Activated CD4-positive, alpha-beta T cell treated with anti-CD3 and anti-CD28 coated beads for 24 hours (primary cell): ENCODE measurements at places on chromosomes 4 and X.

GRCh38 chr4:90184560-90184959 lies 57.4 kb downstream of the CCSER1 start:
- no peak for DNase-seq

GRCh38 chr4:4659871-4660651 lies 118.2 kb upstream of the STX18 start:
- no peak for DNase-seq

DNA sequence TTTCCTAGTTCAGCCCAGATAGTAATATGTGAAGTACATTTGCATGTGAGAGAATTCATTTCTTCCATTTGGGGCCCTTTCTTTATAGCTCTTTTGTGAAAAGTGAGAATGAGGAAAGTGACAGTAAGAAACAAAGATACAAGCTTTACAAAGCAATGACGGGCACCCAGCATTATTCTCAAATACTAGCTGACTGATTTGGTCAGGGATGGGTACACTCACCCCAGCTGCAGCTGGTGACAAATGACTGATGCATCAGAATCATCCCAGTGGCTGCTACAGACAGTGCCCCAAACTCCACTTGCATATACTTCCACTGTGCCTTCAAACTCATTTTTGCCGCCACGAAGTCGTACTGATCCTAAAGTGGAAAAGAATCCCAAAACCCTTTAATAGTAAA lies 14.8 kb downstream of the PRSS12 start:
- no peak for DNase-seq

DNA sequence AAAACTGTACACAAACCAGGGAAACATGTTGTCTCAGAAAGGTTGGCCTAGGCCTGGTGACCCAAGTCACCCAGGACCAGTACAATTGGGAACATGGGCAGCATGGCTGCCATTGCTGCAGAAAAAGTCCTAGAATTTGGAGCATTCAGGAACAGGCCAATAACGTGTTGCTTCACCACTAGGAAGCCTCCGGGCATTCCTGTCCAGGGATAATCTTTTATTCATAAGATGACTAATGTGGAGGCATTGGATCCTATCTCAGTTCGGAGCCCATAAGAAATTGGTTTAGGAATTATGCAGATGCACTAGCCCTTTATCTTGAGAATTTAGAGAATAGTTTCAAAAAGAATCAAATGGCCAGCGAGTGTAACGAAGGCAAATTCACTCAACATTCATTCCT lies 242.8 kb upstream of the NDST4 start:
- DNase-seq: no peak

DNA sequence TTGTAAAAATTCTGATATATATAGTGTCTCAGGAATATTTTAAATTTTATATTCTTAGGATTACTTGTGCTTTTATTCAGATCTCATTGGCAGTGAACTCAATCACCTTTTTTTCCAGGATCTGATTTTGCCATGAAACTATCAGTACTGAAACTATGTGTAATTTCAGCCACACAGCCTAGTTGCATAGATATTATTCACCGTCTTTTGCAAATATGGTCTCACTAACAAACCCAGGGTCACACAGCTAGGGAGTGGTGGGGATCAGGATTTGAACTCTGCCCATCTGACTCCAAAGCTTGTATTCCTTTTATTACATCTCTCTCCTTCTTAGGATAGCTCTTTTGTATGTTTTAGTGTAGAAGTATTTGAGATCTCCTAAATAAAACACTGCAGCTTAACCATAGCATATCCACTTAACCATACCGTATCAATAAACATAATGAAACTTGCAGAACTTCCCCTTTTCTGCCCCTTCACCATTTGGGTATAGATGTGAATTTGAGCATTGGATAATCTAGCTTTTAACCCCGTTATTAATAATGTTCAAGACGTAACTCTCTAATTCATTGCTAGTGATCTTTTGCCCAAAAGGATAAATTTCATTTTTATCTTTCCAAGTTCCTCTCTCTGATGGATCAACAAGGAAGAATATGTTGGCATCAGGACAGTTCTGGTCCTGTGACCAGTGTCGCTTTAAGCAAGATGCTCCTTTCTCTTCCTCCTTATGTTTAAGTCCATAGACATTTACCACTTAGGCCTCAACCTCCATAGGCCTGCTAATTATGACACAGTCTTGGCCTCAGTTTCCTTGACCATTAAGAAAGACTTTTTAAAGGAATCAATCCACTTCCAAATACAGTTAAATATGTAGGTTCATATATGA lies 74.6 kb downstream of the RAPGEF2 start:
- DNase-seq: no peak

DNA sequence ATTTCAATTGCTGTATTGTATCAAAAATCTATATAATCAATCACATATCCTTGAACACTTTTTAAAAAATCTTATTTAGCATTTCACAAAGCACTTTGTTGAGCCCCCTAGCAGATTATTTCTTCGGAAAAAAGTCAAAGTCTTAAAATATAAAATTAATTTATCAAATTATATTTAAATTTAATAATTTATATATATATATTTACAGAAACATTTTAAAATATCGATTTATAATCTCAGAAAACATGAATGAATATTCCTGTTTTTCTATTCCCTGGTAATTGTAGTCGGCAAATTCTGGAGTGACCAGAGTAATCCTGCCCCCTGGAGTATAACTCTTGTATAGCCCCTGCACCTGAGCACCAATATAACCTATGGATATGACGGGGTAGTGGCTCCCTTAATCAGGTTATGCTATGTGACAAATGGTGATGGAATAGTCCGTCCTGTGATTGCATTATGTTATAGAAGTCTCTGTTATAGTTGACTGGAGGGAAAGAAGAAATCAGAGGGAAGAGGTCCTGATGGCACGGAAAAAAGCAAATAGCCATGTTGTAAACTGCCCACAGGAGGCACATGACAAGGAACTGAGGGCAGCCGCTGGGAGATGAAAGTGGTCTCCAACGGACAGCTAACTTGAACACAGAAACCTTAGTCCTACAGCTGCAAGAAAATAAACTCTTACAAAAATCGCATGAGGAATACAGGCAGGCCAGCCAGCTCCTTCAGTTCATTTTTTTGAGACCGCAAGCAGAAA lies 1092.3 kb downstream of the ARAP2 start:
- no peak for DNase-seq

DNA sequence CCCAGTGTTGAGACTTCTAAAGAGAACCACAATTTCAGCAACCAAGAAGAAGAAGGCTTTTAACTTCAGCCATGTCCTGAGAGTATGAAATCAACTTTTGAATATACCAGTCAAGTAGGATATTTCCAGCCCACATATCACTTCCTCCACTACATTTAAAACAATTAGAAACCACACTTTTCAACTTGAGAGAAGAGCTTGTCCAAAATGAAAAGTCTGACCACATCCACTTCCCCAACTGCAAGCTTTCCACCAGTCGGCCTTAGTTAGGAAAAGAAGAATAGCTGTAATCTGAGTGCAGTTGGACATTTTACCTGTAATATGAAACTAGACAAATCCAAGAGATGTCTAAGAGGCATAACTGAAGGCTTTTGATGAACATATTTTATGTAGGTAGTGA lies 101.9 kb upstream of the SLC7A11 start:
- DNase-seq: no peak

DNA sequence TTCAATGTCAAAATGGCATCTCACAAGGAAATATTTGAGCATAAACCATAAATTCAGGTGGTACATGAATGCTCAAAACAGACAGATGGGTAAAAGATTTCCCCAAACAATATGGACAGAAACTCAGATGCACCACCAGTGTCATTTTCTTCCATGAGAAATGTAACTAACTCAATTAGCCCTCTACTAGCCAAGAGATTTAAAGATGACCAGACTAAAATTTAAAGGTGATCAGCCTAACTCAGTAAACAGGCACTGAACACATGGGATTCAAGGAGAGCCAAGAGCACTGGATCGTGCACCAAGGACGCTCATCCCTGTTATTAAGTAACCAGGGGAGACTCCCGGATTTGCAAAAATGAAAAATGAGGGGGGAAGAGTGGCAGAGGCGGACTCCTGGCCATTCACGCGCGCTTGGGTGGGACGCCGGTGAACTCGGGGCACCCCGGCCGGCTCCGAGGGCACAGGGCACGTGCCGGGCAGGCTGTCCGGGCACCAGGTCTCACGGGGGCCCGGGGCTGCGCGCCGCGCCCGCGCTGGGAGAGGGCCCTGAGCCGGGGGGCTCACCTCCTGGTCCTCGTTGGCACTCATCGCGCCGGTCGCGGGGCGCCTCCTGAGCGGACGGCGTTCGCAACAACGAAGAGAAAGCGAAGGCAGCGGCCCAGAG lies 490 bp downstream of the RWDD4 start:
- DNase-seq: no peak

- no peak for DNase-seq
Observed at GRCh38 chrX:123736333-123736921, 3.6 kb upstream of the THOC2 start.

DNA sequence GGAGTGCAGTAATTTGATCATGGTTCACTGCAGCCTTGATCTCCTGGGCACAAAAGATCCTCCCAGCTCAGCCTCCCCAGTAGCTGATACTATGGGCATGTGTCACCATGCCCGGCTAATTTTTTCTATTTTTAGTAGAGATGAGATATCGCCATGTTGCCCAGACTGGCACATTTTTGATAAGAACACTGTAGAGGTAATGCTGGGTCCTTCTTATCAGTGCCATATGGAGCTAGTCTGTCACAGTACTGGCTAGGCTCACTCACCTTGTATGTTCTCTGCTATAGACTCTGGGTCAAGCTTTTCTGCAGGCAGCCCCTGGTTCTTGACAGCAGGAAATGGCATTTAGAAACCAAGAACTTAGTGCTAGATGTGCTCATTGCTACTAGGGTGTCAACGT lies 53.9 kb downstream of the BCOR start:
- DNase-seq: no peak

DNA sequence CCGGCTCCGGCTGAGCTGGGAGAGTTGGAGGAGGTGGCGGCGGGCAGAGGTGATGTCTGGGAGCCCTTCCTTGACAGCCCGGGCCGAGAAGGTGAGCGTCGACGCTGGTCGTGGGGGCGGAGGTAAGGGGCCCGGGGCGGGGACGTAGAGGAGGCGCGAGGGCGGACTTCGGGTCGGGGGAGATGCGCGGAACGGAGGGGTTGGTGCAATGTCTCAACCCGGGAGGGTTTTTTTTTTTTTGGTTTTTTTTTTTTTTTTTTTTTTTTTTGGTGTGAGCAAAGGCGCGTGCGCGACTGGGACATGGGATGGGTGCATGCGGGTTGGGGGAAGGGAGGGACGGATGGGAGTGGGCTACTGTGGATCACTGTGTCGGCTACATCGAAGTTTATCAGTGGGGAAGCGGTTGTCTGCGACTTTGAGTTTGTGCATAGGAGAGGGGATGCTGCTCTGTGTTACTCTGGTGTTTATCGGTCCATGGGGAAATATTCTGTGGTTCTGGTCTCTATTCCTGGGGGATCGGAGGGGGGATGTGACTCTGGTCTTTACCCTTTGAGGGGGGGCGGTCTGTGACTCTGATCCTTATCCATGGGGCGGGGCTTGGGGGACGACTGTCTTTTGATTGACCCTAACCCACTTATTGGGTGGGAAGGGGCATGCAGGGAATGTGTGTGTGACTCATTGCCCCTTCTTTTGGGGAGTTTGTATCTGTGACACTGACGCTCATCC lies 537 bp downstream of the RBM10 start:
- DNase-seq: peak; percentile 7

DNA sequence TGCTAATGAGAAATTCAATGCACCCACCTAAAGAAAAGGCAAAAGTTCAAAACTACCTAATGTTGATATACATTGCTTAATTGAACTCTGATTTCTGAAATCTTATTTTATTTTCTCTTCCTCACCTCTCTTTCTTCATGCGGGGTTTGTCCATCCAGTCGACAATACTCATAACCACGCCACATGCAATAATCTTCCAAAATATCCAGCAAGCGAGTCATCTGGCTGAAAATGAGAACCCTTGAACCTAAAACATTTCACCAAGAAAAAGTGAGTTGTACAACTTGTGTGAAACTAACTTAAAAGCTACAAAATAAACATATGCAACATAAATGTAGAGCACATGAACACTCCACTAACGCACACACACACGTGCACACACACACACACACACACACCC lies 26.7 kb downstream of the SMARCA1 start:
- no peak for DNase-seq

GRCh38 chrX:38151441-38151840 lies 69.2 kb downstream of the SRPX start:
- DNase-seq: no peak

GRCh38 chr4:113908829-113909228 lies 70.6 kb downstream of the ARSJ start:
- DNase-seq: no peak

GRCh38 chr4:7392438-7393421 lies 42.0 kb downstream of the PSAPL1 start:
- no peak for DNase-seq

GRCh38 chrX:25052798-25053534 lies 37.2 kb upstream of the ARX start:
- no peak for DNase-seq

GRCh38 chr4:139922406-139923024 lies 231.5 kb downstream of the MAML3 start:
- DNase-seq: no peak

DNA sequence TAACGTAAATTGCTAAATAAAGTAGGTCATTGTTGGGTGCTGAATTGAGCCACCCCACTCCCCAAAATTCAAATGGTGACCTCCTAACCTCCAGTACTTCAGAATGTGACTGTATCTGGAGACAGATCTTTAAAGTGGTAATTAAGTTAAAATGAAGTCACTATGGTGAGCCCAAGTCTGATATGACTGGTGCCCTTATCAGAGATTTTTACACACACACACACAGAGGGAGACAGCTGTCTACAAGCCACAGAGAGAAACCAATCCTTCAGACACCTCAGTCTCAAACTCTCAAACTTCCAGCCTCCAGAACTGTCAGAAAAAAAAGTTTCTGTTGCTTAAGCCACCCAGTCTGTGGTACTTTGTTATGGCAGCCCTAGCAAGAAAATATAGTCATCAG lies 879.2 kb upstream of the INTU start:
- DNase-seq: no peak

GRCh38 chr4:173413036-173413435 lies 14.1 kb upstream of the SCRG1 start:
- DNase-seq: no peak

DNA sequence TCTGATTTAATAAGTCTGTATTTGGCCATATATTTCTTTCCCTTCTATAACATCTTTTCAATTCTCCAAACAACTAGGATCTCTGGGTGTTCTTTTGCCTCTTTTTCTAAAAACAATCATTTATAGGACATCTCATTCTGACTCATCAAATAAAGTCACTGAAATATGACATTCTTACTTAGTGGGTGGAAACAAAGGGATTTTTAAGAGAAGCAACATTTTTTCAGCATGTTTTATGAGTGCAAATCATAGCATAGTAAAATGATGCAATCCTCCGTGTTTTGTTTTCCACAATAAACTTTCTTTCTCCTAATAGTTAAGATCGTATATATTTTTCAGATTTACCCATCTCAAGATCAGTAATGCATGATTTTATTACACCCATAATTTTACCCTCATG lies 179.8 kb downstream of the SPCS3 start:
- DNase-seq: no peak

DNA sequence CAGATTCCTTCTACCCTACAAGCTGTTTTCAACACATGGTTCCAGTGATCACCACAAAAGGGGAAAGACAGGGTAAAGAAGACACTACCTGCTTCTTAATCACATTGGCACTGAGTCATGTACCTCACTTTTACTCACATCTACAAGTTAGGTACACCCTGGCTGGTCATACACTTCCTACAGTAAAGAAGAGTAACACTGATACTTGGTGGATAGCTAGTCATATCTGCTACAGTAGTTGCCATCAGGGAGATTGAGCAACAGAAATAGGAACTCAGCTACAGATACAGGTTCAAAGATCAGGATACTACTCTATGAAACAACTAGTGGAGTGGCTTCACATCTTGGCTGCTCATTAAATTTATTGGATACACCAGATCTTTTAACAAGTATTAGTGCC lies 105.4 kb upstream of the DIAPH2 start:
- DNase-seq: no peak
